ENCODE measurements at places on chromosomes 11 and 22. TPM values are rescaled to one million over a fixed set of nuclear protein-coding genes. Genes with fewer than 3 reads are reported as not detected.

- no peak for DNase-seq
Measured at GRCh38 chr11:132892876-132893275, 639.4 kb downstream of the OPCML start.

The TNNT3 gene
- 39.9 TPM for total RNA-seq

DNA sequence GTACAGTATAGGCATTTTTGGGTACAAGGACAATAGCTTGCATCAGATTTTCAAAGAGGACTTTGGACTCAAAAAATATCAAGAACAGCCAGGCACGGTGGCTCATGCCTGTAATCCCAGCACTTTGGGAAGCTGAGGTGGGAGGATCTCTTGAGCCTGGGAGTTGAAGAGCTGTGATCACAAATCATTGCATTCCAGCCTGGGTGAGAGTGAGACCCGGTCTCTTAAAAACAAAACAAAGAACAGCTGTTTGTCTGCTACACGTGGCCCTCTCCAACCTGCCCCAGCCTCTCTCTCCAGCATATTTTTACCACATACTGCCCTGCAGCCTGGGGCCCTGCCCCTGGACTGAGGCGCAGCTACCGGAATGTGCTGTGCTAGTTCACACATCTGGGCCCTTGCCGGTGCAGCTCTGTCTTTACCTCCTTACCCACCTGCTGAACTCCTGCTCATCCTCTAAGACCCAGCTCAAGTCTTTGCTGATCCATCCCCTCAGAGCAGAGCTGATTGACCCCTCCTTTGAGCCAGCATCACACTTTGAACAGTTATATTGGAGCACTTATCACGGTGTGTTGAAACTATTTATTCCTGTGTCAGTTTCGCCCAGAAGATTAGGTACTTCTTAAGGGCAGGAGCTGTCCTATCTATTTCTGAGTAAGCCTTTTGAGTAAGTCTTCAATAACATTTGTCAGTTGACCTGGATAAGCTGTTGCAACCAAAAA lies 29.4 kb downstream of the GRIK4 start:
- no peak for DNase-seq

The AGBL2 gene
- total RNA-seq = 0.18 TPM

DNA sequence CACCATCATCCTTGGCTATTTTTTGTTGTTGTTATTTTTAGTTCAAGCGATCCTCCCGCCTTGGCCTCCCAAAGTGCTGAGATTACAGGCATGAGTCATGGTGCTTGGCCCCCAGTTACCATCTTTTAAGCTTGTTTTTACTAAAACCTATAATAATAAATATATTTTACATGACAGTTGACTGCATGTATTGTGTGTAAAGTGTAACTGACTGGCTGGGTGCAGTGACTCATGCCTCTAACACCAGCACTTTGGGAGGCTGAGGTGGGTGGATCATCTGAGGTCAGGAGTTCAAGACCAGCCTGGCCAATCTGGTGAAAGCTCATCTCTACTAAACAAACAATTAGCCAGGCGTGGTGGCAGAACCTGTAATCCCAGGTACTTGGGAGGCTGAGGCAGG lies 386.2 kb downstream of the TENM4 start:
- DNase-seq = no peak

- DNase-seq = no peak
Measured at GRCh38 chr11:104619751-104620150, 278.5 kb downstream of the CASP12 start.

DNA sequence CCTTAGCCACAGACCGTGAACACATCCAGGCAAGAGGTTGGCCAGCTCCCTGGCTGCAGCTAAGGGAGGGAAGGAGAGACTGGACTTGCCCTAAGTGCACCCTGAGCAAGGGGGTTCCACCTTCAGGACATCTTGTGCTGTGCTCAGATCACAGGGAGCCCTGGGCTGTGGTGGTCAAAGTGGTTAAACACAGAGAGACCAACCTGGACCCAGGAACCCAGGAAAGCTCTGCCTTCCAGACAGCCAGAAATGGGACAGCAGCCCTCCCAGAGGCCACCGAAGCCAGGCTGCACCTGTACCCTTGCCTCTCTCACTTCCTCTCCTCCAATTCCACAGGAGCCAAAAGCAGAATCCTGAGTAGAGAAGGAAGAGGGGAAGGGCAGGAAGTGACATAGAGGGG lies 105.2 kb upstream of the TMEM45B start:
- no peak for DNase-seq

DNA sequence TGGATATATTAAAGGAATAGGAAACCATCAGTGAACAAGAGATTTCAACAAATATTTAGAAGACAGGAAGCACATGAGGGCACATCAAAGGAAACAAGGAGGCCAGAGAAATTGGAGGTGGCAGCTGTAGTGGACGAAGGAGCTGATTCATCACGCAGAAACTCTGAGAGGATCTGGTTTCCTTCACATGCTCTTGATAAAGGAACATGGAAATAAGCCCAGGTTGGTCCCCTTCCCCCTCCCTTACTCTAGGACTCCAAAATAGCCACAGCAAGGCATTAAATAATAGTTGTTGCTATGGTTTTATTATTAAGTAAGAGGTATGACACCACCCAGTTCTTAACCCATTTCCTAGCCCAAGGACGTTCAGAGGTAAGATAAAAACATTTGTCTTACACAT lies 11.3 kb downstream of the IZUMO1R start:
- DNase-seq = no peak

DNA sequence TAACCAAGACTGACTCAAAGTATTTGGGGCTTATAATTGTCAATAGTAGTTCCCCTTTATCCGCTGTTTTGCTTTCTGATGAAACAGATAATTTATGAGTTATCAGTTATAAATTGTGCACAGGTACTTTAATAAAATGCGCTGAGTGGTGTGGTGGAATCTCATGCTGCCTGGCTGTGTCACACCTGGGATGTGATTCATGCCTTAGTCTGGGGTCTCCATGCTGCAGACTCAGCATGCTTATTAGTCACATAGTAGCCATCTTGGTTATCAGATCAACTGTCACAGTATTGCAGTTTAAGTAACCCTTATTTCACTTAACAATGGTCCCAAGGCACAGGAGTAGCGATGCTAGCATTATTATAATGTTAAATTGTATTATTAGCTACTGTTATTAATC lies 995.2 kb downstream of the NTM start:
- DNase-seq = no peak

DNA sequence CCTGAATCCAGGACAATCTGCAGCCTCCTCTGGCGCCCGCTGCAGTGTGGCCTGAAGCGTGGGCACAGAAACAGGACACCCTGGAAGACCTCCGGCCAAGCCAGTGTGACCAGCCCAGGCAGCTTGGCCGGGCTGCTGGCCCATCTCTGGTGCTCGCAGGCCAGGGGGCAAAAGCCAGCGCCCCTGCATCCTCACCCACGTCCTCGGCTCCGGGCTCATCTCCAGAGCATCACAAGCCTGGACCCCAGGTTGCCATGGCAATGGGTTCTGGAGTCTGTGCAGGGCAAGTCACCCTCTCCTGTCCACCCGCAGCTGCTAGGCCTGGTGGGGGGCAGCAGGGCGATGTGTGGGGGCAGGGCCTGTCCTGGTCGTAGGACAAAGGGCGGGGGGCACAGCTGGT lies 9.3 kb upstream of the PDGFB start:
- DNase-seq = no peak

- no peak for DNase-seq
Measured at GRCh38 chr11:16771350-16772140, 33.1 kb downstream of the C11orf58 start.

DNA sequence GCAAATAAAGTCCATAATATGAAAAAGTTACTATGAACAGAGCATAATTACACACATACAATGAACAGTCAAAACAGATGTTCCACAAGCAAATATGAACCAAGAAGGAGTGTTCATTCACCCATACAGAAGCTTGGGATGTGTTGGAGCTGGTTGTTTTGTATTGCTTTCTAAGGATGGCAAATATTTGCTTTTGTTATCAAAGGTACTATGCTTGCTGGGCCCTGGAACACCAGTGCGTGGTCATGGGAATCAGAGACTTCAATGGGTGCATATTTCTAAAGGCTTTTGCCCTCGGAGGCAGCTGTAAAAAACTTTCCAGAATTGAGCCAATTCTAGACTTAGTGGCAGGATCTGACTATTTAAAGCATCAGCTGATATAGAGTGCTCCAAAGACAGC lies 85.1 kb downstream of the BARX2 start:
- no peak for DNase-seq

The APOBEC3B gene
- 1.3 TPM for total RNA-seq

DNA sequence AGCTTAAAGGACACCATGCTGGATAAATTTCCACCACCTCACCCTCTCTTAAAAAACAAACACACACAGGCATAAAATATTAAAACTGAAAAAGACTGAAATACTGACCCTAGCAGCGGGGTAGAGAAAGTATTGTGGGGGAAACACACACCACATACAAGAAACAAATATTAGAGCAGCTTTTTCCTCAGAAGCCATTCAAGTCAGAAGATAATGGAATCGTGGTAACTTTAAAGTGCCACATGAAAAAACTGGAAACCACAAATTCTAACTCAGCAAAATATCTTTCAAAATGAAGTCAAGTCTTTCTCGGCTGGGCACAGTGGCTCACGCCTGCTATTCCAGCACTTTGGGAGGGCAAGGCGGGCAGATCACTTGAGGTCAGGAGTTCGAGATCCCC lies 223.2 kb downstream of the DYNC2H1 start:
- DNase-seq = no peak

The GP1BB gene
- not detected for total RNA-seq

GRCh38 chr11:44171518-44171917 lies 76.0 kb downstream of the EXT2 start:
- DNase-seq = no peak

The HTR3B gene
- not detected for total RNA-seq

- DNase-seq = peak; percentile 39
Measured at GRCh38 chr22:45580726-45581381, 78.2 kb downstream of the FBLN1 start.

The DKK3 gene
- 3,299 TPM for total RNA-seq

GRCh38 chr11:8932564-8933180 lies at the start of gene C11orf16:
TSS of gene C11orf16 (minus strand) at chr11:8932947. CDS start at chr11:8932308, 639 bp downstream.
- DNase-seq = no peak

The MIOX gene
- total RNA-seq = not detected

DNA sequence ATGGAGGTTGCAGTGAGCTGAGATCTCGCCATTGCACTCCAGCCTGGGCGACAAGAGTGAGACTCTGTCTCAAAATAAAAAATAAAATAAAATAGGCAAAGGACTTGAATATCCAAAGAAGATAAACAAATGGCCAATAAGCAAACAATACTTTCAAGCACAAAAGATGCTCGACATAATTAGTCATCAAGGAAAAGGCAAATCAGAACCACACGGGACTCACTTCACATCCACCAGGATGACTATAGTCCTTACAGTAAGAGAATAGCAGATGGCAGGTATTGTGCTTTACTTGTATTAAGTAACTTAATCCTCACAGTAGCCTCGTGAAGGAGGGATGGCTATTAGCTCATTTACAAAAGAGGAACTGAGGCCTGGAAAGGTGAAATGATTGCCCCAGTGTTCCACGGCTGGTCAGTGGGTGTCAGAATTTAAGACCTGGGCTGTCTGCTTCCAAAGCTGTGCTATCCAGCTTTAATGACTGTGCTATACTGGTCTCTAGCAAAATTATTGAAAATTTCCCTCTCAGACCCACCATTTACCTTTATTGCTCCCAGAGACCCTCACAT lies 40.2 kb upstream of the RBFOX2 start:
- DNase-seq = no peak

The B3GAT3 gene
- total RNA-seq = 23.1 TPM

GRCh38 chr11:46378296-46378695 lies 3.2 kb upstream of the MDK start:
- peak; percentile 52 for DNase-seq

DNA sequence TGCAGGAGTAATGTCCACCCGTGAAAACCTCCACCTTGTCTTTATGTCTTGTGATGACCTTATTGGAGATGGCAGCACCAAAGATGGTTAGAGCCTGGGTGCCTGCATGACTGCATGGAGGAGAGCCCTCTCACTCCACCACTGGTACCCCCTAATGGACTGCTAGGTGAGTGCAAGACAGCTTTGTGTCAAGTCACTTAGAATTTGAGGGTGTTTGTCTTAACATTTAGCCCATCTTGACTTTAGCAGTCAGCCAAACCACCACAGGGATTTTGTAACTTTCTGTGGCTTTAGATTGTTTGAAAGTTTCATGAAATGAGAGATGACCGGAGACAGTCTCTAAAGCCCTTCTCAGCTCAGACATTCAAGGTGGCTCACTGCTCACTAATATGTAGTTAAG lies 232.9 kb upstream of the NCAM1 start:
- DNase-seq = no peak
